ENCODE measurements at places on chromosomes 3 and 15.

DNA sequence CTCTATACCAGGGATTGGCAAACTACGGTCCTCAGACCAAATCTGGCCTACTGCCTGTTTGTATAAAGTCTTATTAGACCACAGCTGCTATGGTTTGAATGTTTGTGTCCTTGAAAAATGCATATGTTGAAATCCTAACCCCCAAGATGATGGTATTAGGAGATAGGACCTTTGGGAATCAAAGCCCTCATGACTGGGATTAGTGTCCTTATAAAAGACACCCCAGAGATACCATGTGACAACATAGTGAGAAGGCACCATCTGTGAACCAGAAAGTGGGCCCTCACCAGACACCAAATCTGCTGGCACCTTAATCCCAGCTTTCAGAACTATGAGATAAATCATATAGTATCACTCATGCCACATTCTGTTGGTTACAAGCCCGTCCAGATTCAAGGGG lies 7.4 kb downstream of the HMCES start:
- DNase-seq, result no peak

DNA sequence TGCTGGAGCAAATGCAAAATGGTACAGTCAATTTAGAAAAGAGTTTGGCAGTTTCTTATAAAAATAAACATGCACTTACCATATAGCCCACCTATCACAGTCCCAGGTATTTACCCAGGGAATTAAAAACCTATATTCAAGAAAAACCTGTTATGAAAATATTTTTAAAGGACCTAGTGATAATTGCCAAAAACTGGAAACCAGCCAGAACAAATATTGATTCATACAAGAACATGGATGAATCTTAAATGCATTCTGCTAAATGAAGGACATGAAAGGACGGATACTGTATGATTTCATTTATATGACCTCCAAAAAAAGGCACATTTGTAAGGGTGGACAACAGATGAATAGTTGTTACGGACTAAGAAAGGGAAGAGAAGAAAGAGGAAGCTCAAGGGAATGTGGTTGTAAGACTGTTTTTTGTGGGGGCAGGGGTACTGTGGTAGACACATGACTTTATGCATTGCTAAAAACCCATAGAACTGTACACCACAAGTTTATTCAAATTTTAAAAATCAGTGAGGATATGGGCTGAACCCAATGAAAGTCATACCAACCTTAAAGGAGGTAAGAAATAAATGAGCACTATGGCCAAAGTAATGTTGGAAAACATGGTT lies 61.0 kb downstream of the ZBBX start:
- DNase-seq, result no peak

GRCh38 chr3:47433796-47434195 lies 41.9 kb downstream of the SCAP start:
- no peak for DNase-seq

DNA sequence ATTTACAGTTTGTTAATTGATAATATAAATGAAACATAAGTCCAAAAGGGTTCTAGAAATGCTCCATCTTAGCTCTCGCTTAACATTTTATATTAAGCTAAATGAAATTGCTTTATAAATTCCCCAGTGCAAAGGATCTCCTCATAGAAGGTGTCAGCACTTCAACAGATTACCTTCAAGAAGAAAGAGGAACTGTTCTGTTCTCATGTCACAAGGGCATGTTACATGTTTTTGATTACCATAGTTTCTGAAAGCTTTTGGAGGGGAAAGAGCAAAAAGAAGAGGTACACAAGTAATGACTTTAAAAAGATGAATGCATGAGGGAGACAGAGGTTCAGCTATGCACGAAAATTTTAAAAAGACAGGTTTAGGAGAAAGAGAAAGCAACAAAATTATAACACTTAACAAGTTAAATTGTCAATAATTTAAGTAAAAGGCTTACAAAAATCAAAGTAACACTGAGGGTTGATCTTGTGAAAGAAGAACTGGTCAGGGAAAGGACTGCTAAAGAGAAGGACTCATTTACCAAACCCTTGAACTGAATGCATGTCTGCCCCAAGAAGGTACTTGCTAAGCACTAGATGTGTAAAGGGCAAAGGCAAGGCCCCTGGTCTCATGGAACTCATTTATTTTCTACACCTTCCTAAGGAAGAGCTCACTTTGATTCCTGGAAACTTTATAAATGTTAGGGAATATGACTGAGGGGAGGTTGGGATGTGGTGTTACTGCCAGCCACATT lies 45.1 kb downstream of the CCDC191 start:
- DNase-seq, result no peak

- no peak for DNase-seq
Observed at GRCh38 chr3:20096135-20096685, 56.0 kb downstream of the KAT2B start.

Measured in stimulated activated CD4-positive, alpha-beta T cell treated with anti-CD3 and anti-CD28 coated beads, Interleukin-4, amount 100 ng/mL, for 1 hour (primary cell).